ENCODE measurements at places on chromosomes 12 and 14. TPM values are rescaled to one million over a fixed set of nuclear protein-coding genes. Genes with fewer than 3 reads are reported as not detected.

DNA sequence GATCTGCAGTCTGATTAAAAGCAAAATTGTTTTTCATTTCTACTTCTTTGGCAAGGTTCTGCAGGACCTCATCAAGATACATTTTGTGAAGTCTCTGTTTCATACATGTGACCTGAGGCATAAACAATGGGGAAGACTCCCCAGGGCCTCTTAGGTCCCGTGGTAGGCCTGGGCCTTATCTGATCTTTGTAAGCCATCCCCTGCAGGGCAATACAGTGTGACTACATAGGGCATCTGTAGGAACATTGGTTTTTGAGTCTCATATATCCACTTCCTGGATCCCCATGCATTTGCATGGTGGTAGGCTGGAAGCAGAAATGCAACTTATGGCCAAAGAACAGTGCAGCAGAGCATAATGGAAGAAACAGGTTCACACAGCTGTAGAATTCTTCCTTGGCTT is 6.0 kb downstream of the FAR2 start:
- H3K27me3 ChIP-seq = peaks cover 25% of the 10 kb centered on the region
- peaks cover 15% of the 10 kb centered on the region for H3K4me1 ChIP-seq
- no peak overlapping the region for H3K27ac ChIP-seq
- H3K36me3 ChIP-seq = no peaks in the 10 kb centered on the region
- no peak overlapping the region for H3K4me3 ChIP-seq

DNA sequence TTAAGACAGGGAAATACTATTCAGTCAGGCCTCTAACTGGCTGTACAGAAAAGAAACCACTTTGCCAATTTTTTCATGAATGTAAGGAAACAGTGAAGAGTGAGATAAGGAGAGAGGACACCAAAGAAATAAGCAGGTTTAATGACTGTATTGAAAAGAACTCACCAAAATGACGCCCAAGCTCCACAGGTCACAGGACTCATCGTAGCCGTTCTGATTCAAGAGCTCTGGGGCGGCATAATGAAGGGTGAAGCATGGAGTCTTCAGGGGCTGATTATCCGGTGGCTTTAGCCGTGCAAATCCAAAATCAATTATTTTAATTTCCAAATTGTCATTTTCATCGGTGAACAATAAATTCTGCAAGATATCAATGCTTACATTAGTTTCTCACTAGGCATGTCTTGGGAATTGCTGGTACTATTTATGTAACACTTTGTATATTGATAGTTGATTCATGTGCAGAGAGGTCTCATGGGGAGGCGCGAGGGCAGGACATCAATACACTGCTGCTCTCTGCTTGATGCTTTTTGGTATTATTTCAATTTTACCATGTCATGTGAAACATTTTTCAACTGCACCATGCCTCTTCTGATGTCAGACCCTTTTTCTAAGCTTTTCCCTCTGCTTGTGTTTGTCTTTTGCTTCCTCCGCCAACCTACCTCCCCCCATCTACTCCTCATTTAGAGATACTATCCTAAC is 74.2 kb upstream of the TTC7B start:
- DNase-seq = no peak
- no peak overlapping the region for H3K27ac ChIP-seq
- H3K27me3 ChIP-seq = no peaks in the 10 kb centered on the region
- peaks cover 31% of the 10 kb centered on the region for H3K36me3 ChIP-seq
- H3K4me3 ChIP-seq = no peak overlapping the region

Gene RAB5B
- 51.0 TPM for total RNA-seq

Gene SYNDIG1L
- not detected for total RNA-seq

Gene PPP4R4
- total RNA-seq = 1.2 TPM

Gene CYP27B1
- total RNA-seq = 11.3 TPM

GRCh38 chr12:91778938-91779400 is 366.7 kb downstream of the BTG1 start:
- peak overlapping the region; percentile 62 for H3K4me3 ChIP-seq
- peaks cover 24% of the 10 kb centered on the region for H3K4me1 ChIP-seq
- peak overlapping the region; percentile 70 for H3K27ac ChIP-seq
- DNase-seq = peak; percentile 17

GRCh38 chr14:55254581-55254980 is 16.6 kb upstream of the FBXO34 start:
- no peaks in the 10 kb centered on the region for H3K4me1 ChIP-seq
- H3K36me3 ChIP-seq = no peaks in the 10 kb centered on the region
- no peak for DNase-seq
- no peak overlapping the region for H3K27ac ChIP-seq
- peaks cover 18% of the 10 kb centered on the region for H3K27me3 ChIP-seq
- no peak overlapping the region for H3K4me3 ChIP-seq

Gene SYT1
- total RNA-seq = not detected

GRCh38 chr12:113861708-113862312 is 104.3 kb downstream of the RBM19 start:
- peak overlapping the region; percentile 12 for H3K27ac ChIP-seq
- H3K36me3 ChIP-seq = no peaks in the 10 kb centered on the region
- H3K4me3 ChIP-seq = no peak overlapping the region

Gene LHX5
- not detected for total RNA-seq

- H3K36me3 ChIP-seq = no peaks in the 10 kb centered on the region
- no peaks in the 10 kb centered on the region for H3K27me3 ChIP-seq
- peak overlapping the region; percentile 45 for H3K27ac ChIP-seq
These were observed 431.5 kb upstream of the OR4E1 start for GRCh38 chr14:22105006-22105623.

Gene OAS3
- 29.6 TPM for total RNA-seq

DNA sequence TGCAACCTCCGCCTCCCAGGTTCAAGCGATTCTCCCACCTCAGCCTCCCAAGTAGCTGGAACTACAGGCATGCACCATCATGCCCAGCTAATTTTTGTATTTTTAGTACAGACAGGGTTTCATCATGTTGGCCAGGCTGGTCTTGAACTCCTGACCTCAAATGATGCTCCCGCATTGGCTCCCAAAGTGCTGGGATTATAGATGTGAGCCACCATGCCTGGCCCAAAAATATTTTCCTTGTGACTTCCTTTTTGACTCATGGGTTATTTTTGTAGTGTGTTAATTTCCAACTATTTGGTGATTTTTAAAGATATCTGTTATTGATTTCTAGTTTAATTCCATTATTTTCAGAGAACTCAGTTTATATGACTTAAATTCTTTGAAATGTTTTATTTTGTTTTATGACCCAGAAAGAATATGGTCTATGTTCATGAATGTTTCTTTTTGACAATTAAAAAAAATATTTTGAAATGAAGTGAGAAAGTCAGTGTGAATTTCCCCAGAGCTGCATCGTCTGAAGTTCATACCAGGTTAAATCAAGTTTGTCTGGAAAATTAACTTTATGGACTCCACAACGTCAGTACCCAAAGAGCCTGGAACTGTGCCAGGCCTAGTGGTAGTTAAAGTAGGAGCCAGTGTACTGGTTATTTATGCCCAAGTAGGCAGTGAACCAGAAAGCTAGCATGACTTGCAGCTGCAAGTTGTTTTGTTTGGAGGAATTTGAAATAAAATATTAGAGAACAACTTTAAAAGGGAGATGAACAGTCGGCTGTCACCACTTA is 2.8 kb upstream of the CDKL1 start:
- H3K4me3 ChIP-seq = no peak overlapping the region
- no peak for DNase-seq
- H3K36me3 ChIP-seq = no peaks in the 10 kb centered on the region
- H3K27ac ChIP-seq = no peak overlapping the region
- H3K4me1 ChIP-seq = peaks cover 10% of the 10 kb centered on the region

DNA sequence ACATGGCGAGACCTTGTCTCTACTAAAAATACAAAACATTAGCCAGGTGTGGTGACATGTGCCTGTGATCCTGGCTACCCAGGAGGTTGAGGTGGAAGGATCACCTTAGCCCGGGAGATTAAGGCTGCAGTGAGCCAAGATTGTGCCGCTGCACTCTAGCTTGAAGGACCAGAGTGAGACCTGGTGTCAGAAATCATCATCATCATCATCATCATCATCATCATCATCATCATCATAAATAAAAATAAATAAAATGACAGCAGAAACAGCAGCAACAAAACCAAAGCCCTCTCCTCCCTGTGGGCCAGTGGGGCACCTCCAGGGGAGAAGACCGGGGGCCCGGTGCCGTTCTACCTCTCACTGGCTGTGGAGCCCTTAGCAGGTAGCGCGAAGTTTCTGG is 281.9 kb upstream of the CRY1 start:
- peaks cover 58% of the 10 kb centered on the region for H3K4me1 ChIP-seq
- H3K27me3 ChIP-seq = no peaks in the 10 kb centered on the region

- H3K27me3 ChIP-seq = no peaks in the 10 kb centered on the region
- no peak overlapping the region for H3K27ac ChIP-seq
- no peak overlapping the region for H3K4me3 ChIP-seq
- H3K36me3 ChIP-seq = no peaks in the 10 kb centered on the region
These were observed 130.6 kb upstream of the MYF6 start for GRCh38 chr12:80576641-80577418.

DNA sequence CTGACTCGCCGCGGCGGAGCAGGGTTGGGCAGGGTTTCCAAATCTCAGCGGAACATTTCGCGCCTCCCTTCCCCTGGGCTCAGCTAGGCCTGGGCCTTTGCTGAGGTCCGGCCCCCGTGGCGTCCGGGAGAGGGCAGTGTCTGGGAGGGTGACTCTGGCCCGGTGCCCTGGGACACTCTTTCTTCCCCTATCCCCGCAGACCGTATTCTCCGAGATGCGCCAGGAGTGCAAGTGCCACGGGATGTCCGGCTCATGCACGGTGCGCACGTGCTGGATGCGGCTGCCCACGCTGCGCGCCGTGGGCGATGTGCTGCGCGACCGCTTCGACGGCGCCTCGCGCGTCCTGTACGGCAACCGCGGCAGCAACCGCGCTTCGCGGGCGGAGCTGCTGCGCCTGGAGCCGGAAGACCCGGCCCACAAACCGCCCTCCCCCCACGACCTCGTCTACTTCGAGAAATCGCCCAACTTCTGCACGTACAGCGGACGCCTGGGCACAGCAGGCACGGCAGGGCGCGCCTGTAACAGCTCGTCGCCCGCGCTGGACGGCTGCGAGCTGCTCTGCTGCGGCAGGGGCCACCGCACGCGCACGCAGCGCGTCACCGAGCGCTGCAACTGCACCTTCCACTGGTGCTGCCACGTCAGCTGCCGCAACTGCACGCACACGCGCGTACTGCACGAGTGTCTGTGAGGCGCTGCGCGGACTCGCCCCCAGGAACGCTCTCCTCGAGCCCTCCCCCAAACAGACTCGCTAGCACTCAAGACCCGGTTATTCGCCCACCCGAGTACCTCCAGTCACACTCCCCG is 3.0 kb downstream of the WNT1 start:
- peak overlapping the region; percentile 48 for H3K27ac ChIP-seq
- peaks cover 45% of the 10 kb centered on the region for H3K4me1 ChIP-seq
- no peak for DNase-seq
- no peaks in the 10 kb centered on the region for H3K36me3 ChIP-seq

Gene GLIPR1L1
- total RNA-seq = not detected

DNA sequence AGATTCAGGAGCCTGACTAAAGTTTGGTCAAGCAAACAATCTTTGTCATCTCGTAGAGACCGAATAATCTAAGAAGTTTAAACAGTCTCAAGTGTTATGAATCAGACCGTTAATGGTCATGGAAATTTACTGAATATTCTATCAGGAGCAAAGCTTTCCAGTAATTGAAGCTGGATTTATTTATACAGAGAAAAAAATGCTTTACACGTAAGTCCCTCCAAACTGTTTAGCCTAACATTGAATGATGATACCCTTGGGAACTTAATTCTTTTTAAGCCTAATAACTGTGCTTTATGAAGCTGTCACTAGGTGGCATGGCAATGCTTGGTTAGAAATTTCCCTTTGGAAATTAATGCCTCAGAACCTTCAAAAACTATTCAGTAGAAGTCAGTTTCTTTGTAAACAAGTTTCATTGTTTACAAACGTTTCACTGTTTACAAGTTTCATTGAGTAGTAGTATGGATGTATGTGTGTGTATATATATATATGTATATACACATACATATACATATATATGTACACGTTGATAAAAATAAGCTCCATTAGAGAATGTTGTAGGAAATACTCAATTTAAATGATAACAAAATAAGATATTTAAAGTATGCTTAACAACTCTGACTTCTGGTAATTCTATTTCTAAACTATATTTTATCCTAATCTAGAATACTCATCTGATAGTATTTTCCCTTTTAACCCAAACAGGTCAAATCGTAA is 32.1 kb downstream of the DEPDC4 start:
- H3K36me3 ChIP-seq = no peaks in the 10 kb centered on the region
- no peaks in the 10 kb centered on the region for H3K27me3 ChIP-seq
- DNase-seq = no peak
- no peak overlapping the region for H3K4me3 ChIP-seq
- H3K4me1 ChIP-seq = no peaks in the 10 kb centered on the region
- no peak overlapping the region for H3K27ac ChIP-seq

GRCh38 chr14:73744175-73744867 is 30.1 kb upstream of the PNMA1 start:
- DNase-seq = no peak
- peak overlapping the region; percentile 80 for H3K27ac ChIP-seq

Gene RNASE7
- not detected for total RNA-seq

All from activated T-helper 2 cell treated with anti-CD3 and anti-CD28 coated beads, Interferon-gamma antibody, Interleukin-2, Interleukin-4, amounts not matched to agents 10 μg/mL and 5 μg/mL and 100 μg/mL, durations not matched to agents 14 hours and 24 hours and 36 hours (primary cell).